Activated CD8-positive, alpha-beta memory T cell treated with anti-CD3 and anti-CD28 coated beads for 1 hour (primary cell): ENCODE measurements at places on chromosomes 12 and 14.

- no peak for DNase-seq
Measured at GRCh38 chr12:68613209-68613904, 2.7 kb downstream of the RAP1B start.

GRCh38 chr12:68263366-68263765, 10.0 kb upstream of the IL22 start:
- no peak for DNase-seq

DNA sequence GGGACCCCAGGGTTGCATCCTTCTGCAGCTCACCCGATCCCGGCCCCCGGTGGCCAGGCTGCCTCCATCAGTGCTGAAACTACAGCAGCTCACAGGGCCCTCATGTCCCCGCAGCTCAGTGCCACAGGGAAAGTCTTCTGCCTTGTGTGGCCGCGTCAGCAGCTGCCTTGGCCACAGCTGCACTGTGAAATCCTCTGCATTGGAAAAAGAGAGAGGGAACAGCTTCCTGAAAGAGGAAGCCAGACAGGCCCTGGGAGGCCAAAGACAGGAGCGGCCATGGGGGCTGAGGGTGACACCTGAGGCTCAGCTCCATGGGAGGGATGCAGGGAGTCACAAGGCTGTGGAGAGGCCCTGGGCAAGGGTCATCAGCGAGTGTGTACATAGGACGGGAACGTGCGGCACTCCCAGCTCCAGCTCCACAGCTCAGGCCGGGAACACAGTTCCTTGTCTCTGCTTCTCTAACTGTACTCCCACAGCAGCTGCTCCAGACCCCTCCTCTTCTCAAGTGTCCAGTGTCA, 32.7 kb downstream of the PARP2 start:
- no peak for DNase-seq

DNA sequence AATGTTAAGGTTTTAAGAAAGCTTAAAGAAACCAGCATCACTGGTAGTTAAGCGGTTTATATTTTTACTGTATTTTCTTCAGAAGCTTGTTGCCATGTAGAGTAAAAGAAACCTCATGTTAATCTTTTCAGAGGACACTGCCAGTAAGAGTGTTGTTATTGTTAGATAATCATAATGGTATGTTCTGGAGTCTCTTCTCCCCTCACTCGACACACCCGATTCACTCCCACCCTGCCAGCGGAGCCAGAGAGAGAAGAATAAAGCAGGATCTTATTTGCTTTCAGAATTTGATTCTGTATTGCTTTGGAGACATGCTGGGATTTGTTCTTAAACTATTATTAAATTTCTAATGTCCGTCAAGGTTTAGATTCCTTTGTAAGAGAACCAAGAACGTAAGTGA, 113.7 kb downstream of the SAMD4A start:
- no peak for DNase-seq

DNA sequence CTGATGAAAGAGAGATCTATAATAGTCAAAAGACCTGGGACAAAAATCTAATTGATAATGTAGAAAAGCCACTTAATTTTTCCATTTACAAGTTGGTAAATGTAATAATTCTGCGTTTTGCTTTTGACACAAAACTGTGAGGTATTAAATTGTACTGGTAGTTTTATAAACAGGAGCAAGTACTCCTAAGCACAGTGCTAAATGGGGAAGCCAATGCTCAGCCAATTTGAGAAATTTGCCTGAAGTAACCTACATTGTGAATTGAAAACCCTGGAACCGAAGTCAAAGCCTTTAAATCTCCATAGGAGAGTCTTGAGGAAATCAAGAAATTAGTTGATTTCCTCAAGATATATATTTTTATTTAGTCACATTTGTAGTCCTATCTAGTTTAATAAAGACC, 152.8 kb downstream of the SLCO1B3 start:
- DNase-seq = no peak
